ENCODE measurements at places on chromosomes 4 and X.

DNA sequence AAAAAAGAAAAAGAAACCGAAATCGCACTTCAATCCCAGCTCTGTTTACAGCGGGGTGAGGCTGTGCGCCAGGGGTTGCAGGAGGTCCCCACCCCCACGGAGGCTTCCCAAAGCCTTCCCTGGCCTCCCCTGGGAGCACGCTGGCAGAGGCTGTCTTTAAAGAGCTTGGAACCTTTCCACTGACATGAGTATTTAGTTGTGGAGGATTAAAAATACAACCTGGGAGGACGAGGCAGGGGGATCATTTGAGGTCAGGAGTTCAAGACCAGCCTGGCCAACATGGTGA, 69.1 kb downstream of the PPP2R2C start:
- no peak for DNase-seq

- DNase-seq: no peak
Measured at GRCh38 chr4:66160606-66161005, 490.3 kb upstream of the EPHA5 start.

DNA sequence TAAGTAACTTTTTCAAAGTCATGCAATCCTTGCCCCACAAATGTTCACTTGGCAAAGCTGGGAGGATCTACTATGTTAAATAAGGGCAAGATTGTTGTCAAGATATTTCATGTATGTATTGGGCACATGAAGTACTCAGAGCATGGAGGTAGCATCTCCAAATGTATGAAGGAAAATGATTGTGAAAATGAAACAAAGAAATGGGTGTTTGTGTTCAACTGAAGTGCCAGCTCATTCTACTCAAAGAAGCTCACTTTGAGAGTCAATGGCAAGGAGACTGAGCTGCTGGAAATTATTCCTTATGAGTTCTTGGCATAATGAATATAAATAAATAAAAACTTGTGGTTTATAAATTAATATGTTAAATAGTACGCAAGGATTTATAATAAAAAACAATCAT, 124.5 kb upstream of the ARSJ start:
- DNase-seq: no peak

GRCh38 chrX:20585782-20586181, 319.1 kb upstream of the RPS6KA3 start:
- no peak for DNase-seq

- no peak for DNase-seq
Measured at GRCh38 chr4:911221-911751, 20.8 kb downstream of the GAK start.

DNA sequence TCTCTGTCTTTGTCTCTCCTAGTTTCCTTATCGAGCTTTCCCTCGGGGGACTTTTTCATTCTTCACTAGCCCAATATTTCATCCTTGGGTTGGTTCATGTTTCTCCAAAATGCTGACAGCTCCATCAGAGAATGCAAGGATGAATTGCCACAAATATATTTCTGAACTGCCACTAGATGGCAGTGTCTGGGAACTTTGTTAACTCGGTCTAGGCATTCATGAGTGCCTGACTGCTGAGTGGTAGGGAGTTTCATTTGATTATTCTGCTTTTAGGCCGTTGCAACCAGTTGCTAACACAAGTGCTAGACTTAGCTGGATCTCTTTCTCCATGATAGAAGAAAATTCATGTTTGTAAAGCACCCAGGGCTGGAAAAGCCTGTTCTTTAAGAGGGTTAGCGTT, 73.5 kb upstream of the RAP2C start:
- no peak for DNase-seq

- DNase-seq: no peak
Measured at GRCh38 chrX:107704181-107704580, 71.4 kb downstream of the TSC22D3 start.

DNA sequence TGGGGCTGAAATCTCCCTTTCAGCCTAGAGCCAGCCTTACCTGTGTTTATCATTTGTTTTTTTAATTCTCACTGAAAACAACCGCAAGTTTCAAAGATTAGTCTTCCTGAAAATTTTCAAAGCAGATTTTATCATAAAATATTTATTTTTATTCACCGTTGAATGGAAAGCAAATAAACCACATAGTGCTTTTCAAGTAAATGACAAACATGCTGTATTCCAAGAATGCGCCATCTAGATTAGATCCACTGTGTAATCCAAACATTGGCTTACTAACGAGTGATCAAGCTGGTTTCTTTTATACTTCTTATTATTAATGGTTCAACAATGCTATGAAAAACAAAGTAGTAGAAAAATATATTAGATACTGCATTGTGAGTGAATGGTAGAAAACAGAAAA, 1176.2 kb upstream of the IGFBP7 start:
- DNase-seq: no peak

DNA sequence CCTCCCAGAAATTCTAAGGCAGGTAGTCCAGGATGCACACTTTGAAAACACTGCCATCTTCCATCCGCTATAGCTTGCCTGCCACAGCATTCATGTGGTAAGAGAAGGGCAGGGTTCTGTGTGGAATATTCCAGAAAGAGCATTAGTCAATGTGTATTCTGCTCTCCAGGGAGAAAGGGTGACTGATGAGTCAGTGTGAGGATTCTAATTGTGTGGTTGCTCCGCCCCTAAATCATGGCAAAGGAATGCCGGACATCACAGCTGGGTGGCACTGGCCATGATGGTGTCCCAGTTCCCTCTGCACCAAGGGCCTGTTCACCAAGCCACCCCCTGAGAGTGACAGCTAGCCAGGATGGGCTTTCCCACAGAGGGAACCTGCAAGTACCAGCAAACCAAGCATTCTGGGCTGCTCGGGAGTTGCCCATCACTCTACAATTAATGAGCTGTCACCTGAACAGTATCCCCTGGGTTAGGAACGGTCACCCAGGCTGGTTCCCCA, 9.5 kb downstream of the IDS start:
- no peak for DNase-seq

DNA sequence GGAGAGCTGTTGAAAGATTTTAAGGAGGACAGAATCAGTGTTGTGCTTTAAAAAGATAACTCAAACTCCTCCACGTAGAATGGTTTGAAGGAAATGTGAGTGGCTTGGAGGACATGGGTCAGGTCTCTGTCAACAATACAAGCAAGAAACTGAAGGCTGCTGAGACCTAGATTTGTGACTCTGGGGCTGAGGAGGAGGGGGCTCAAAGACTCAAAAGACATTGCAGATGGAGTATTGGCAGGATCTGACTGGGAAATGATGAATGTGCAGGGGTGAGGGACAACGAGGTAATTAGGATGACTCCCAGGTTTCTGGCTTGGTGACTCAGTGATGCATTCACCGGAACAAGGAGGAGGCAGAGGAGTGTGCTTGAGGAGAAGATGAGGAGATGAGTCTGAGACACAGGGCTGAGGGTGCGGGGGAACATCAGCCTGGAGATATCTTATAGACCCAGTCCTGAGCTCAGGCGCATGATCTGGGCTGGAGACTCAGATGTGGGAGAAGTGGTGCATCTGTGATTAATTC, 3.3 kb upstream of the RPS4X start:
- DNase-seq: no peak

- no peak for DNase-seq
Measured at GRCh38 chr4:53545273-53545672, 46.0 kb downstream of the LNX1 start.

- no peak for DNase-seq
Measured at GRCh38 chrX:12794654-12795053, 3.4 kb downstream of the PRPS2 start.

GRCh38 chrX:41604766-41605543, 83.8 kb upstream of the GPR34 start:
- DNase-seq: no peak

- no peak for DNase-seq
Measured at GRCh38 chr4:71635139-71635748, 148.6 kb downstream of the GC start.

- no peak for DNase-seq
Measured at GRCh38 chr4:5756271-5756670, 45.3 kb downstream of the EVC start.

DNA sequence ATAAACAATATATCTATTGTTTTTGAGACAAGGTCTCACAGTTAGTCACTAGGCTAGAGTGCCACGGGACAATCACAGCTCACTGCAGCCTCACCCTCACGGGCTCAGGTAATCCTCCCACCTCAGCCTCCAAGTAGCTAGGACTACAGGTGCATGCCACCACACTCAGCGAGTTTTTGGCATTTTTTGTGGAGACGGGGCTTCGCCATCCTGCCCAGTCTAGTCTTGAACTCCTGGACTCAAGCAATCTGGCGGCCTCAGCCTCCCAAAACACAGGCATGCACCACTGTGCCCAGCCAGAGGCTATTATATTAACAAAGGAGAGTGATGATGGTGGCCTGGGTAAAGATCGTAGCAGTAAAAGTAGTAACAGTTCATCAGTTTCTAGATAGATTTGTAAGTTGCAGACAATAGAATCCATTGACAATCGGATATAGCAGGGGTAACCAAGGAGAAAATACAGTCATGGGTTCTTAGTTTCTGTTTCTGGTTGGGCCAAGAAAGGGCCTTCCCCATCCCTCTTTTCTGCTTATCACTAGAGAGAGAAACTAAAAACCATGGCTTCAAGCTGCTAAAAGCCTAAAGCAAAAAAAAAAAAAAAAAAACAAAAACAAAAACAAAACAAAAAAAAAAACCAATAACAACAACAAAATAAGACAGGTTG, 60.6 kb downstream of the ANXA10 start:
- DNase-seq: no peak

- DNase-seq: no peak
Measured at GRCh38 chr4:82770607-82771006, 28.0 kb downstream of the SCD5 start.

- no peak for DNase-seq
Measured at GRCh38 chr4:31094474-31094873, 374.3 kb downstream of the PCDH7 start.
